Epithelial cell of alveolus of lung (primary cell): ENCODE measurements at places on chromosomes 13 and 19. TPM values are rescaled to one million over a fixed set of nuclear protein-coding genes. Genes with fewer than 3 reads are reported as not detected.

THSD8 gene
- total RNA-seq: not detected in 2 replicates

KIR3DL2 gene
- not detected in 2 replicates for total RNA-seq

CGB7 gene
- 0.40 and 2.7 TPM in 2 replicates for total RNA-seq

EFNA2 gene
- not detected in 2 replicates for total RNA-seq

ZNF154 gene
- total RNA-seq: 1.3 and 9.0 TPM in 2 replicates

IQCN gene
- 0.13 and 1.6 TPM in 2 replicates for total RNA-seq

AXL gene
- total RNA-seq: 103 and 185 TPM in 2 replicates

NAPSA gene
- 2.8 TPM in 1 of 2 replicates, not detected in the other for total RNA-seq

FCER2 gene
- not detected in 2 replicates for total RNA-seq

ZNF324 gene
- total RNA-seq: 12.3 and 13.2 TPM in 2 replicates

ATP8A2 gene
- total RNA-seq: under 0.01 and 1.2 TPM in 2 replicates
